Fibroblast of pulmonary artery (primary cell): ENCODE measurements at places on chromosomes 3 and 15.

DNA sequence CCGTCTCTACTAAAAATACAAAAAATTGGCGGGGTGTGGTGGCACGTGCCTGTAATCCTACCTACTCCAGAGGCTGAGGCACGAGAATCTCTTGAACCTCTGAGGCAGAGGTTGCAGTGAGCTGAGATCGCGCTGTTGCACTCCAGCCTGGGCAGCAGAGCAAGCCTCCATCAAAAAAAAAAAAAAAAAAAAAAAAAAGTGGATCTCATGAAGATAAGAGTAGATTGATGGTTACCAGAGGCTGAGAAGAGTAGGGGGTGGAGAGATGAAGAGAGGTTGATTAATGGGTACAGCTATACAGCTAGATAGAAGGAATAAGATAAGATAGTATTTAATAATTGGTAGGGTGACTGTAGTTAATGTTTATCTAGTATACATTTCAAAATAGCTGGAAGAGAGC, 65.9 kb upstream of the LRRC3B start:
- DNase-seq = no peak

DNA sequence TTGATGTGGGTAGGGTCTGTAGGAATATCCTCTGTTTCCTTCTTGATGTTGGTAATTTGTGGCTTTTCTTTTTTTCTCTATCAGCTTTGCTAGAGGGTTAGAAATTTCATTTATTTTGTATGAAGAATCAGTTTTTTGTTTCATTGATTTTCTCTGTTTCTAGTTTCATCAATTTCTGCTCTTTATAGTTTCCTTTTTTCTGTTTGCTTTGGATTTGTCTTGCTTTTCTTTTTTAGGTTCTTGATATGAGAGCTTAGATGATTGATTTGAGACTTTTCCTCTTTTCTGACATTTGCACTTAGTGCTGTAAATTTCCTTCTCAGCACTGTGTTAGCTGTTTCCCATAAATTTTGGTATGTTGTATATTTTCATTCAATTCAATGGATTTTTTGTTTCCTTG, 61.3 kb downstream of the LSM3 start:
- DNase-seq = no peak

GRCh38 chr3:169179321-169179720, 484.2 kb downstream of the MECOM start:
- DNase-seq = no peak

DNA sequence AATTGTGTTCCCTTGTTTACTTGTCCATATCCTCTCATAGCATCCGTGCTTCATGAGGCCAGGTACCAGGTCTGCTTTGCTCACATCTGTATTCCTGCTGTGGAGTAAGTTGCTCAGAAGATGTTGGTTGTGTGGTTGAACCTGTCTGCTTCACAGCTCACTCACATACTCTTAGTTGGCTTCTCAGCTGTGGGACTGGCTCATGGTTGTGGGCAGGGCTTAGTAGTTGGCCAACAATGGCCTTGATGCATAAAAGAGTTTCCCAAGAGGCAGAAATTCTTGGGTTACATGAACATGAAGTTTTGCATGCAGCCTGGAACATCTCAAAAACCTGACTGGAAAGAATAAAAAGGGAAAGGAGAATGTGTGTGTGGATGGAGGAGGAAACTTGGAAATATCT, 17.0 kb downstream of the CELF6 start:
- DNase-seq = no peak

GRCh38 chr15:89299896-89300295, 34.7 kb downstream of the POLG start:
- peak; percentile 71 for DNase-seq

DNA sequence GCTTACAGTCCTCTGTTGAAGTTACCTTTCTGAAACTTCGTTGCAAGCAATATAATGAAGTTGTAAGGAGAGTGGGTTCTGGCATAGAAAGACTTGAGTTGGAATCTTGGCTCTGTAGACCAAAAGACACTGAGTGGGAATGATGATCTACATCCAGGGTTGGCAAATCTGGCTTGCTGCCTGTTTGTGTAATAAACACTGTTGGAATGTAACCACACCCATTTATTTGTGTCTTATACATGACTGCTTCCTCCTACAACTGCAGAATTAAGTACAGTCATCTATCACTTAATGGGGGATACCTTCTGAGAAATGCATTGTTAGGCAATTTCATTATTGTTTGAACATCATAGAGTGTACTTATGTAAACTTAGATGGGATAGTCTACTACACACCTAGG, 178.4 kb upstream of the SUCLG2 start:
- no peak for DNase-seq

- DNase-seq = no peak
Observed at GRCh38 chr3:179829401-179829800, 176.6 kb downstream of the USP13 start.

DNA sequence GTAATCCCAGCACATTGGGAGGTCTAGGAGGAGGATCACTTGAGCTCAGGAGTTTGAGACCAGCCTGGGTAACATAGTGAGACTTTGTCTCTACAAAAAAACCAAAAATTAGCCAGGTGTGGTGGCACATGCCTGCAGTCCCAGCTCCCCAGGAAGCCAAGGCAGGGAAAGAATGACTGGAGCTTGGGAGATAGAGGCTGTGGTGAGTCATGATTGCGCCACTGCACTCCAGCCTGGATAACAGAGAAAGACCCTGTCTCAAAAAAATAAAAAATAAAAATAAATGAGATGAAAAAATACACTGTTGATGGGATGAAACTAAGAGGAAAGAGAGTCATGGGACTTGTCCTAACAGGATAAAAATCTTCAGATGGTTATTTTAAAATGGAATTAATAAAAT, 137.6 kb downstream of the IMPG2 start:
- peak; percentile 78 for DNase-seq

- no peak for DNase-seq
Observed at GRCh38 chr3:56612146-56612545, 55.2 kb downstream of the CCDC66 start.

- peak; percentile 56 for DNase-seq
Observed at GRCh38 chr3:59809016-59809415, 759.2 kb upstream of the CFAP20DC start.

DNA sequence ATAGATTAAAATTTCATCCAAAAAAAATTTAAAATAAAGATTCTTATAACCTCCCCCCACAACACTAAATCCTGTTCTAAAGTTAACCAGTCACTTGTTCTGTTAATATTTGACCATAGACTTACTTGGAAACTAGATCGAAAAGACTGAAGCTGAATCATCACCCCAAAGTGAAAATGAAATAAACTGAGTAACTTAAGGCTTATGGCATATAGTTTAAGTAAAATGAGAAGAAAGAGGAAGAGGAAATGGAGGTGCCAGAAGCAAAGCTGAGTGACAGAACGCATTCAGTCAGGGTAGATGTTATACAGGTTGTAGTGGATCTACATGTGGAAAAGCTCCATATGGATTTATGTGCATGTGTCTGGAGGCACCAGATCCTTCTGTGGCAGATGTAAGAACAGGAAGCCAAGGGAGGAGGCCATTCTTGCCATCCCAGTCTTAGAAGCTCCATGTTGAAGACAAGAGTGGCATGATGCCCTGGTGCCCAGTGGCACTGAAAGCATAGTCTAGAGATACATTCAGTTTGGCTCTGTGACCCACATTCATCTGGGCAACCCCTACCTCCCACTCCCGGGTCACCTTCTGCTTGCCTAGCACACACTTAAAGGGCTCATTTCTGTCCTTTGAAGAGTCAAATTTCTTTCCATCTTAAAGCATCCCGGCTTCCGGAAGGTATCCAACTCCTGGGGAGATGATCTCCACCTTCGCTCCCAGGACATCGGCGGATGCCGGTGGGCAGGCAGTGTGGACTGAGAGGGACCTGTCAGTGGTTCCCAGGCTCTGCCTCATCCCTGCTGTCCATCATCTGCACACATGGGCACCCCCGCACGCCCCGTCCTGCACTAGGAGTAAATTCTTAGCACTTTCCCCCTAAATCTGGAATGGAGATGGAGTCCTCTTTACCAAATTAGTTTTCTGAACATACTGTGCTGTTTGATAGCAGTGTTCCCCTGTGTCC, 90.8 kb downstream of the NEO1 start:
- DNase-seq = no peak

DNA sequence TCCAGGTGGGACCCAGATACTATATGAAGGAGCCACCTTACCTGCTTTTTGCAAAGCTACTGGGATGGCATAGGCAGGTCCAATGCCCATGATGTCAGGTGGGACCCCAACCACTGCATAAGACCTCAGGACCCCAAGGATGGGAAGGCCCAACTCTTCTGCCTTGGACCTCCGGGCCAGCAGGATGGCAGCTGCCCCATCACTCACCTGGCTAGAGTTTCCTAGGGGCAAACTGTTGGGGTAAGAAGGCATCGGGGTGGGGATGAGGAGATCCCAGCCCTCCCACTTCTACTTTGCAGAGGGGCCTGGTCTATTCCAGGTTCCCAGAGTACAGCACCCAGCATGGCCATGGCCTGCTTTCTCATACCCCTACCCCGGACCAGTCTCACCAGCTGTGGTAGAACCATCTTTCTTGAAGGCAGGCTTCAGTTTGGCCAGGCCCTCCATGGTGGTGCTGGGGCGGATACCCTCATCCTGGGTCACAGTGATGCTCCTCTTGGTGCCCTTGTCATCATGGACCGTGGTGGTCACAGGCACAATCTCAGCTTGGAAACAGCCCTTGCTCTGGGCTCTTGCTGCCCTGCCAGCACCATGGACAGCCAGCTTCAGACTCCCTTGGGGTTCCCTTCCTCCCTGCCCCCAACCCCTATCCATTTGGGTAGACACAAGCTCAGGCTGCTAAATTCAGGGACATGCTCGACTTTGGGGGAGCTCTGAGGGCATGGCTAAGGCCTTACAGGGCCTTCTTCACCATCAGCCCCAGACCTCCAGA, 10.6 kb downstream of the ACAA1 start:
- DNase-seq = no peak

DNA sequence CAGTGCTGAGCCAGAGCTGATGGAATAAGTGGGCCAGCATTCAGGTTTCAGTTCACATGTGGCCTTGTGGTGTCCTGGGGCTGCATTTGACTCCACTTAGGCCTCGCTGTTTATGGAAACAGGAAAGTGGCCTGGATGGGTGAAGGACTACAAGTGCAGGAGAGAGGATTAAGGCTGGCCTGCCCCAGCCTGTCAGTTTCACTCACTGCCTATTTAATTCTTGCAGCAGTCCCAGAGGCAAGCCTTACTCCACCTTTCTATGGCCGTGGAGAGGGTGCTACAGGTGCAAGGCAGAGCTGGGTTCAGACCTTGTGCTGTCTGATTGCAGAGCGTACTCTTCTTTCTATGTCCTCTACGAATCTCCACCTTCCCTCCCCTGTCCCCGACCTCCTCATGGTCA, 37.7 kb downstream of the ABHD17C start:
- DNase-seq = no peak

DNA sequence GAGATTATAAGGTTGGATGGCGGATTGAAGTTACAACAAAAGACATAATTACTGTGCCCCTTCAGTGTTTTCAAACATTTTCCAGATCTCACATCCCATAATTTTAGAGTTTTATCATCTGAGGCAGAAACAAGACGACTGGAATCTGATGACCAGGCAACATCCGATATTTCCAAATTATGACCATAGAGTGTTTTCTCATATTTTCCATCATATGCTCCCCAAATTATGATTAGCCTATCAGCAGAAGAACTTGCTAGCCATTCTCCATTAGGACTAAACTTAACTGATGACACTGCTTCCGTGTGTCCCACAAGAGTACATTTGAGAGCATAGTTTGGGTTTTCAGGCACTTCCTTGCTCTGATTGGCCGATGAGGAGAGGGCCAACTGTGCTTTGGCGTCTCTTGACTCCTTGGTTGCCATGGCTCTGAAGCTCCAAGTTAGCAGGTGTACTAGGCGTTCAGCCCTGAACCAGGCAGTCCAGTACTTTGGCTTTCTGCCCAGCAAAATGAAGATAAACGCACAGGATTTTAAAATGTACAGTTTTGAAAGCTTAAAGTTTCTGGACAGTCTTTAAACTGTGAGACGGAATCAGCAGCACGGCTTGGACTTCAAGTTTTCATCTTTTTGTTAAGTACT, 638 bp downstream of the WDR5B start:
- DNase-seq = peak; percentile 39
